ENCODE measurements at places on chromosomes 6 and 20.

DNA sequence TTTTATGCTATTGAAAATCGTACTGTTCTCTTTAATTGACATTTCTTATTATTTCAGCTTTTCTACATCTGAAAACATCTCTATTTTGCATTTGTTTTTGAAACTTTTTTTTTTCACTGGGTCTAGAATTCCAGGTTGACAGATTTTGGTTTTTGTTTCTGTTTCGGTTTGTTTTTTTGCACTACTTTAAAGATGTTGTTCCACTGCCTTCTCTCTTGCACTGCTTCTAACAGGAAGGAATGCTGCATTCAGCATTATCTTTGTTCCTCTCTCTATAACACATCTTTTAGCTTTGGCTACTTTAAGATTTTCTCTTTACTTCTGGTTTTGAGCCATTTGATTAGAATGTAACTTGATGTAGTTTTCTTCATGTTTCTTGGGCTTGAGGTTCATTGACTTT is 20.1 kb upstream of the SLC17A1 start:
- no peak overlapping the region for H3K4me3 ChIP-seq
- DNase-seq, result no peak
- no peaks in the 10 kb centered on the region for H3K4me1 ChIP-seq
- peaks cover 6% of the 10 kb centered on the region for H3K36me3 ChIP-seq

DNA sequence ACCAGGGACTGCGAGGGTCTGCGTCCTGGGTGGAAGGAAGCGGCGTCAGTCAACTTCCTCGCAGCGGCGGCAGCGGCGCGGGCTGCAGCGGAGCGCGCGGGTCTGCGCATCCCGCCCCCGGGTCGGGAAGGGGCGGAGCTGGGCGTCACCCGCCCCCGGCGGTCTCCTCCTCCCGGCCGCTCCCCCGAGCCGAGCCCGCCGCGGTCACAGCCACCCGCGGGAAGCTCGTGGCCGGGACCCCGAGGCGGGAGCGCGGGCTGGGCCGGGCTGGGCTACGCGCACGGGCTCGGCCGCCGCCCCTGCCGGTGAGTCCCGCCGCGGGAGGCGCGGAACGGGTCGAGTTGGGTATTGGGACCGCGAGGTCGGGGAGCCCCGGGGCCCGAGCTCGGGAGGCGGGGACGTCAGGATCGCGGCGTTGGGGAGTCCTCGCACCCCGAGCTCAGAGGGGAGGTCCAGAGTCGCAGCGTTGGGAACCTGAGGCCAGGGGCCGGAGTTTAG is at the start of gene PAQR8:
TSS of gene PAQR8 (plus strand) at position 207 of the 498 bp plus-strand sequence. CDS start 41,063 bp downstream, outside the sequence.
- peak within 1 kb of the TSS; percentile 41 for H3K27ac ChIP-seq
- peak; percentile 86 for DNase-seq
- peak within 1 kb of the TSS; percentile 69 for H3K4me3 ChIP-seq
- no peaks in the 10 kb centered on the region for H3K36me3 ChIP-seq

GRCh38 chr6:5637714-5638113 is 369.0 kb downstream of the NRN1 start:
- H3K36me3 ChIP-seq, result no peaks in the 10 kb centered on the region
- no peaks in the 10 kb centered on the region for H3K27me3 ChIP-seq
- no peaks in the 10 kb centered on the region for H3K4me1 ChIP-seq
- no peak overlapping the region for H3K4me3 ChIP-seq
- DNase-seq, result no peak

DNA sequence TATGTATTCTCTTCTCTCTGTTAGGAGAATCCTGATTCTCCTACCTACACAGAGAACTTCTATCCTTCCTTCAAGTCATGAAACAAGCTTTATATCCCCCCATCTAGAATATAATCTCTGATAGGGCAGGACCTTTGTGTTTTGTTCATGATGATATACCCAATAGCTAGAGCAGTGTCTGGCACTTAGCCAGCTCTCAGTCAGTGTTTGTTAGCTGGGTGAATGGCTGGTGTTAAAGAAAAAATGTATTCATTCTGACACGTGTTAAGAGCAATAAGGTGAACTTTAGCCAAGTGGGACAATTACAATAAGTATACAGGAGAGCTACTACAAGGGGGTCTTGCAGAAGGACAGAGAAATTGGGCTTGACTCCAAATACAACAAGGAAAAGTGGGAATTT is 34.3 kb upstream of the TNFRSF21 start:
- H3K4me1 ChIP-seq, result no peaks in the 10 kb centered on the region
- no peak overlapping the region for H3K27ac ChIP-seq

GRCh38 chr20:49823152-49823847 is 10.7 kb downstream of the SLC9A8 start:
- peaks cover 10% of the 10 kb centered on the region for H3K4me1 ChIP-seq
- H3K27ac ChIP-seq, result peak overlapping the region; percentile 51
- DNase-seq, result no peak
- peak overlapping the region; percentile 10 for H3K4me3 ChIP-seq
- peaks cover 25% of the 10 kb centered on the region for H3K36me3 ChIP-seq
